Head of caudate nucleus (tissue), 42 donors: ENCODE measurements at places on chromosomes 5 and 9.

GRCh38 chr5:137280656-137281055, 218.5 kb downstream of the SPOCK1 start:
- DNase-seq = no peak

DNA sequence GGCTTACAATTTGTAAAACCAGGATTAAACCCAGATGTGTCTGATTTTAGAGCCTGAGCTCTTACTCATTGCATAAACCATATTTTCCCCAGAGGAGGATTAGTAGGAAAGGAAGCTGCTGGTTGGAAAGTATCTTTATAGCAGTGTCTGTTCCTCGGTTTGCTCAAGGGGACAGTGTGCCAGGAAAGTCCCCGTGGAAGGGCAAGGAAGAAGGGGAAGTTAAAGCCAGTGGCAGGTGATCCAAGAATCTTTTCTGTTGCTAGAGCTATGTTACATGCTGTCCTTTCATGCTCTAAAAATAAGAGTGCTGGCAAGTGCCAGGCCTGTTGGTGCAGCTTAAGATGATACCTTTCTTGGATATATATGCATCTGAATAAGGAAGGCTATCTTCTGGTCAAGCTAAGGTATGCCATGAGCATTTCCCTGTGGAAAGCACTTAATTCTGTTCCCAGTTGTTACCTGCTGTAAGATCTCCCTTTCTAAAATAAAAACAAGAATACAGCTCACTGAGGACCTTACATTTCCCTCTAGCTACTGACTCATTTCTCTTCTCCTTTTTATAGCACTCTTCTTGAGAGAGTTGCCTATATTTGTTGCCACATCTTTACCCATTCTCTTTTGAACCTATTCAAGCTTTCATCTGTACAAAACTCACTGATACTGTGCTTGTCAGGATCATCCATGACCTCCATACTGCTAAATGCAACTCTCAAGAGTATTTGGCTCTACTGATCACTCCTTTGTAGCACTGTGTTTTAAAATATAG, 8.0 kb downstream of the PDCD1LG2 start:
- DNase-seq = no peak

DNA sequence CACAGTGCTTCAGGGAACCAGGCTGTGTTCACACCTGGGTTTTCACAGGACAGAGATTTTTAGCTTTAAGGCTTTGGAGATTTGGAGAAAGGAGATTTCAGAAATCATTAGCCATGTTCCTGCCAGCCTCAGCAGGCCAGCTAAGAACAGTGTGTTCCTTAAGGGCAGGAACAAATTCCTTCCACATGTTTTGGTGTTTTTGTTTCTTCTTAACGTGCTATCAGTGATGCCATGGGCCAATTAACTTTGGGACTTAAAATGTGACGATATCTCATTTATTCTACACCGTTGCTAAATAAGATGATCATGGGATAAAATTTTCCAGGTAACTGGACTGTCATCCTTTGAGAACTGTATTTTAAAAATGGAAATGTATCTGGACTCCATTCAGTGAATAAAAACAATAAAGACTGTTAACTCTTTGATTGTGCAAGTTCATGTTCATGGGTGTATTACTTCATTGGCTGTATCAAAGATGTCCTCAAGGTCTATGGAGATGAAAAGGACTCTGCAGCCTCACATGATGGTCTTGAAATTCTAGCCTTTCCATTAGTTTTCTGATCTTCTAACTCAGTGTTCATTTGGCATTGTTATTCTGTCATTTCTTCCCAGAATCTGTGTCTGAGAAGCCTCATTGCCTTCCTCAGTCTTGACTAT, 72.3 kb downstream of the ZNF366 start:
- no peak for DNase-seq

- DNase-seq = no peak
Observed at GRCh38 chr5:5315068-5315980, 107.2 kb upstream of the ICE1 start.

DNA sequence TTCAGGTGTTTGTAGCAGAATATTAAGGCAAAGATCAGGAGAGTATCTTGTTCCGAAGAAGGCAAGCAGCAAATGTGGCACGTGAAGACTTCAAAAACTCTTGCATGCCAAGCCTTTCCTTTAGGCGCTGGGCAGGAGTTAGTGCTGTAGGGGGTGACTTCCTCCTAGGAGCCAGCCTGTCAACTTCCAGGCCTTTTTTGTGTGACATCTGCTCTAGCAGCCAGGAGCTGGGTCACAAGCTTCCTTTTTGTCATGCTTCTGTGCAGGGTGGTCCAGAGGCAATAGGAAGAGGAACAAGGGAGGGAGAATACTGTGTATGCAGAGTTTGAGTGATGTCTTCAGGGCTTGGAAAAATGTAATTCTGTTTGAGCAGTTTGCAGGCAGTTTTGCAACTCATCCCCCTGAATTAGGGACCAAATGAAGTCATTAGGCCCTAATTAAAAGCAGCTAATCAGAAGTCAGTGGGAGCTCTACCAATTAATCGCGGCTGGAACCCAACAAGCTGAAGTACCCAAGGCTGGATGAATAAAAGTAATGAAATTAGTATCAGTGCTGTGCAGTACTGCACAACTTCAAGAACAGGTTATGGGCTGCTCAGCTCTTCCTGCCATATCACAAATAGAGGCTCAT, 53.5 kb downstream of the TLR4 start:
- no peak for DNase-seq

DNA sequence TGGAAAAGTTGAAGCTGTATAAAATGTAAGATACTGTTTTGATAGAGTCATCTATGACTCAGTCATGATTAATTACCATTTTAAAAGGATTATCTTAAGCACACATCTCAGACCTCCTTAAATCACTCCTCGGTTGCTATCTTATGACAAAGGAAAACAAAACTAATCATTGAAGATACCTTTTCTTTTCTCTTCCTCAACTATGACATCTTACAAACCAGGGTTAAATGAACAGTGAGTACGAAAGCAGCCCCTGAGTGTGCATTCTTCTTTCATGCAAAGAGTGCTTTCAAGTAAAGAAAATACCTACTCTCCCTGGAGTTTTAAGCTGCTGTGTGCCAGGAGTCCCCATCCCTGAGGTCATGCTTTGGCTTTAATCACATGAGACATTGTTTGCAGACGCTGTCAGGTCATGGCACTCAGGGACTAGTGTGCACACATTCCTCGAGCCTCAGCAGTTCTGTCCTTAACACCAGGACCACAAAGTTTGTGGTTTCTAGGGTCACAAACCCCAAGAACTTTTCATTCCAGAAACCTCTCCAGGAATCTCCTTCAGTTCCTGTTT, 86.7 kb upstream of the ICE1 start:
- no peak for DNase-seq

DNA sequence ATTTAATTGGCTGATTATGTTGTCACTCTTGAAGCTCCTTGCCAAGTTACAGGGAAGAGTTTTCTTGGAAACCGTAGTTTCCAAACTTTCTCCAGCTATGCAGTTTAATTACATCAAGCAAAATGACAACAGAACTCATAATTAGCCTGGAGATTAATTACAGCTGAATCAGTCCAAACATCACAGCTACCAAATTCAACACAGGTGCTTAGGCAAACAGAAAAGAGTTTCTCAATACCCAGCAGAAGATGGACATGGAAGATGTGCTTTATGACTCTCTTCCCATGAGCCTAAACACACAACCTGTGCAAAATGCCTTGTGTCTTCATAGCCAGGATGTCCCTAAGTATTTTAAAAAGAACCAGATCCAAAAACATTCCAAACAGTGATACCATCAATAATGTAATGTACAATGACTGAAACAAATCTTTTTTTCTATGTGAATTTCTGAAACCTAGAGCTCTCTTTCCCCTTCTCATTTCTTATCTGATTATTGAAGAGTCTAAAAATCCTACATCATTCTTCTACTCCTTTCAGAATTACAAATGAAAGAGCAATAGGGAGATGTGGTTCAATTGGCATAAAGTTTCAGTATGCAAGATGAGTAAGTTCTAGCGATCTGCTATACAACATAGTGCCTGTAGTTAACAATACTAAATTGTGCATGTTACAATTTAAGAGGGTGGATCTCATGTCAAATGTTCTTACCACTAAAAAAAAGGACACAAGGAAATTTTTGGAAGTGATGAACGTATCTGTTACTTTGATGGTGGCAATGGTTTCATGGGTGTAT, 124.3 kb downstream of the RASEF start:
- DNase-seq = no peak

DNA sequence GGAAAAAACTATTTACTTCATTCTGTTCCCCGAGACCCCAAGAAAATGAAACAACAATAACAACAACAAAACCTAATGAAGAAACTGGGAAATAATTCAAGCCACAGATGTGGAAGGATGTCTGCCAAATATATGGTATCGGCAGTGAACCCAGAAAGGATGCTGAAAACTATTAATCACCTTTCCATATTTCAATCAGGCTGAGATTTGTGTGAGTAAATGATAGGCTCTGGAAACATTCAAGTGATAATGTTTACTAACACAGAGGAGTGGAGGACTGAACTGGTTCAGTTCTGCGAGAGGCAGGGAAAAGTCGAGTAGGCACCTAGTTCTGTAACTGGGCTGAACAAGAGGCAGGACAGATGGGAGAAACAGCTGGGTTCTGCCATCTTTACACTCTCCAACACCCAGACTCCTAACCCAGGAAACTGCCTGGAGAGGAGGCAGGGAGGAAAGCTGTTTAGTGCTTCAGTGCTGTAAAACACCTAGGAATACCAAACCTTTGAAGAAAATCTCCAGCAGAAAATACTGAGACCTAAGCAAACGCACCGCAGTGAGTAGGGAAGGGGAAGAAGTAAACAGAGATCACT, 96.8 kb upstream of the GNA14 start:
- DNase-seq = no peak

GRCh38 chr5:80568251-80568650, 1.8 kb downstream of the ANKRD34B start:
- no peak for DNase-seq

DNA sequence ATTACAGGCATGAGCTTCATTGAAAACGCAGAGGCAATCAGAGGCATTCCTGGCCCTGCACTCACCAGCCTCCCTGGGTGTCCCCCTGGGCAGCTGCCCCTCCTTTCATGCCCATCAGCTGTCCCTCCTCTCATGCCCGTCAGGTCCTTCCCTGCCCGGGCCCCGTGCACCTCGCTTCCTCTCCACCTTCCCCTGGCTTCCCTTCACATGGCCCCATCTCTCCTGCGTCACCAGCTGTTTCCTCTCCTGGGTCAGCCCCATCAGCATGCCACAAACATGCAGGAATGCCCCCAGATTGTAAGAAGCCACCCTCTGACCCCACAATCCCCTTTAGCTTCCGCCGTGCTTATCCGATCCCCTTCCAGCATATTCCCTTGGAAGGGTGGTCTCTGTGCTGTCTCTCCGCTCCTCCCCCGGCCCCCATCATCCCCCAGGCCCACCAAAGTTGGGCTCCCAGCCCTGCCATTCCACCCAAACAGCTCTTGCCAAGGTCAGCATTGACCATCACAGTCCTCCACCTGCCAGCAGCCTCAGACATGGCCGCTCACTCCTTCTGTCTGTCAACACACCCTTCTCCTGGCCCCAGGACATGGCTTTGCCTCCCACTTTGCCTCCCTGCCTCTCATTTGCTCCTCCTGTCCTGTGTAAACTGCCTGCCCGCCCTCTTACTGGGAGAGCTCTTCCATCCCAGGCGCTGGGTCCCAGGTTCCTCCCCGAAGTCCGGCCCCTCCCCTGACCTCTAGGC, 98.6 kb upstream of the IER5L start:
- no peak for DNase-seq

DNA sequence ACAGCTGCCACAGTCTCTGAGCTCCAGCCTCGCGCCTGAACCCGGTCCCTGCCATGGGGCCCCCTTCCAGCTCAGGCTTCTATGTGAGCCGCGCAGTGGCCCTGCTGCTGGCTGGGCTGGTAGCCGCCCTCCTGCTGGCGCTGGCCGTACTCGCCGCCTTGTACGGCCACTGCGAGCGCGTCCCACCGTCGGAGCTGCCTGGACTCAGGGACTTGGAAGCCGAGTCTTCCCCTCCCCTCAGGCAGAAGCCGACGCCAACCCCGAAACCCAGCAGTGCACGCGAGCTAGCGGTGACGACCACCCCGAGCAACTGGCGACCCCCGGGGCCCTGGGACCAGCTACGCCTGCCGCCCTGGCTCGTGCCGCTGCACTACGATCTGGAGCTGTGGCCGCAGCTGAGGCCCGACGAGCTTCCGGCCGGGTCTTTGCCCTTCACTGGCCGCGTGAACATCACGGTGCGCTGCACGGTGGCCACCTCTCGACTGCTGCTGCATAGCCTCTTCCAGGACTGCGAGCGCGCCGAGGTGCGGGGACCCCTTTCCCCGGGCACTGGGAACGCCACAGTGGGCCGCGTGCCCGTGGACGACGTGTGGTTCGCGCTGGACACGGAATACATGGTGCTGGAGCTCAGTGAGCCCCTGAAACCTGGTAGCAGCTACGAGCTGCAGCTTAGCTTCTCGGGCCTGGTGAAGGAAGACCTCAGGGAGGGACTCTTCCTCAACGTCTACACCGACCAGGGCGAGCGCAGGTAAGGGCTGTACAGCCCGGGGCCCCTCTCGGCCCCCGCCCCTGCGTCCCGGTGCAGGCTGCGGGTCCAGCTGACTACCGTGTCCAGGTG, 509 bp downstream of the LVRN start:
- no peak for DNase-seq

- no peak for DNase-seq
Observed at GRCh38 chr9:38058452-38059232, 10.4 kb downstream of the SHB start.

DNA sequence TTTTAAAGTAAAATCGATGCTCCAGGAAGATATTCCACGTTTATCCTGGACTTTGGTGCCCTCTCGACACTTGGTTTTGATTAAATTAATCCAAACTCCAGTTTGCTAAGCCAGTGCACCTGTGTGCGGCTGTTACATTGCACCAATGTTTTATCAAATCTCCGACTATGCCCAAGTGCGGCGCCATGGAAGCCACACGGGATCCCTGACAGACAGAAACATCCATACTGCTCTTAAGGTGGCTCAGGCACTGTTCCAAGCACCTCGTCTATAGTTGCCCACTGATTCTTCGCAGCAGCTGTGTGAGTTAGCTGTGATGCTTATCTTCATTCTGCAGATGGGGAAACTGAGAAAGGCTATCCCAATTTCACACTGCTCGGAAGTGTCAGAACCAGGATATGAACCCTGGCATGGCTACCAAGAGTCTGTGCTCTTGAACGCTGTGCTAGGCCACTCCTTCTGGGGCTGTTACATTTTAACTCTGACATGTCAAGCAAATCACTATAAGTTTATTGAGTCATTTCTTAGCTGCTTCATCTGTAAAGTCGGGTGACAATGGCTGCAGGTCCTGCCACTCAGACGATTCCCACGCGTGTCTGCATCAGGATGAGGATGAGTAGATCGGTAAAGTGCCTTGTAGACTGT, 113.0 kb downstream of the ADAMTS2 start:
- DNase-seq = no peak

DNA sequence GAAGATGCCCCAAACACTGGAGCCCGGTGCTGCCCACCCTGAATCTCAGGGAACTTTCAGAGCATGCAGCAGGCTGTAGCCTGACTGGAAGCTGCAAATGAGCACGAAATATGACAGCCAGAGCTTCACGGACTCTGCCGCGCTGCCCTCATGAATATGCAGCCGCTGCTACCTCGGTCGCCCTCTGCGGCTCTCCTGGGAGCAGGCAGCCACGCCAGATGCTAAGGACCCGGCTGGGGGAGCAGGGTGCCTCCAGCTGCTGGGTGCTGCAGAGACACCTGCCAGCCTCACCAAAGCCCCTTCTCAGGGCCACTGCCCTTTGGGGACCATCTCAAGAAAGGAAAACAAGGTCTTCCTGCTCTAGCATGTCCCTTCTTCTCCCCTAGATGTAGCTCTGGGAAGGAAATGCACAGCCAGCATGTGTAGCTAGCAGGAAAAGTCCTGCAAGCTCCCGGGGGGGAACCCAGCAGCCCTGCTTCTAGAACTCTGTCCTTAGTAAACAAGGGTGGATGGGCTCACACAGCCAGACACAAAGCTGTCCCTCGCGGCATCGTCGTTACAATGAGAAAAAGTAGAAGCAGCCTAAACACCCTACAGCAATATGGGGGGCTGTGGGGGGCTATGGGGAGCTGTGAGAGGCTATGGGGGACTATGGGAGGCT, 56.8 kb upstream of the OLFM1 start:
- DNase-seq = no peak
